RWPE1 (cell line): ENCODE measurements at places on chromosomes 6 and 20.

DNA sequence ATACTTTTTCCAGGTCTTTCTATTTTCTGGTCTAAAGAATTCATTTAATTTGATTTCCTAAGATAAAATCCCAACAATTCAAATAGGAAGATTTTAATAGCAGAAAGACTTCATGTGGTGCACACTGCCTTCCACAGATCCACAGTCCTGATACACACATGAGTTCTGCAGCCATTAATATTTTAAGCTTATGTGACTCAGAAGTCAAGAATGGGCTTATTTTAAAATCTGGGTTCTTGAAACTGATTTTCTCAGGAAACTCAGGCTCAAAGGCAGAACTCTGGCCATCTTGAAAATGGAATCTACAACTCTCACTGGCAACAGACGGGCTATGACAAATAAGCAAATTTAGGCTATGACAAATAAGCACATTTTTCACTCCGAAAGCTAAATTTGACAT, 88.2 kb downstream of the COL12A1 start:
- no peak for DNase-seq

GRCh38 chr6:143515766-143516355, 4.3 kb upstream of the FUCA2 start:
- DNase-seq: no peak

DNA sequence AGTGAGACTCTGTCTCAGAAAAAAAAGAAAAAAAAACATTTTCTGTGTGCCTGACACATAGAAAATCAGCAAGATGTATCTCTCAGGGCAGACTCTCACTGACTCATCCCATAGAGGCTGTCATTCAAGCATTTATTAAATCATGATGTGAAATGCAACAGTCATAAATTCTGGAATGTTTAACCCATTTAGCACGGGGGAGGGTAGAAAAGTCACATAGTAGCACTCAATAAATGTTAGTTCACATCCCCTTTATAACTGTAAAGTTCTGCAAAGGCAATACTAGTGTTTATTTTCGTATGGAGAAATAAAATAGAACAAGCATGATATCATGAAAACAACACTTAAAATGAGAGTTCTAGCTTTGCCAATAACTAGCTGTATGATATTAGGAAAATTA, 15.5 kb upstream of the CARMIL1 start:
- peak; percentile 76 for DNase-seq

- DNase-seq: peak; percentile 49
These were observed at the start of gene HTR1E for GRCh38 chr6:86937219-86938079. Gene HTR1E, plus strand, starts transcription at chr6:86937528. Its CDS starts 77,807 bp downstream, at chr6:87015335.

DNA sequence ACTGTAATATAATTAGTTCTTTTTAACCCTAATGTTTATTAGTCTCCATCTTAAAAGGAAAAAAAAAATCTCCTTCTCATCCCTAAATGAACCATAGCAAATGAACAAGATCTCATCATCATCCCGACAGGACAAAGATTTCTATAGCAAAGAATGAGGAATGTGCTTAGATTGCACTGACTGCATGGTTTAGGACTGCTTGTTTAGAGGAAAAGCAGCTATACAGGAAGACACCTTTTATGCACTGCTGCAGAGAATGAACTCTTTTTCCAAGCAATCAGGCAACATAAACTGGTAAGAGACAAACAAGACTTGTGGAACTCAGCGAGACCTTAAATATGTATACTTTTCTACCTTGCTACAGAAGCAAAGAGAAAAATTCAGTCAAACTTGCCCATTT, 26.8 kb downstream of the CSNK2A1 start:
- DNase-seq: no peak

GRCh38 chr6:95670011-95670463, 92.7 kb downstream of the MANEA start:
- no peak for DNase-seq

DNA sequence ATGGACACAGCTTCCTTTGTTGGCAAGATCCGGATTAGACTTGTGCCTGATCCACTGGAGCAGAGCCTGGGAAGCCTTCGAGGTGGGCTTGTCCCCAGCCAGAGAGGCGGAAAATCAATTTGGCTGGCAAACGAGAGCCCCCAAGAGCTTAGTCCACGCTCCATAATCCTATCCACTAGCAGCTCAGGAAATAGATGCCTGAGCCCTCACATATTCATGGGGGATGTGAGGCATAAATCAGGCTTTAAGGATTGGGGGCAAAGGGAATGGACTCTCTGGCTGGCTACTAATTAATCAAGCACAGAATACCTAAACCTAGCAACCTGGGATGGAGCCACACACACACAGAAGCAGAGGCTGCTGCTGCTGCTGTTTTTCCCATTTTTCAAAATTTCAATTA, 137.9 kb downstream of the PKHD1 start:
- DNase-seq: no peak

- no peak for DNase-seq
These were observed 979.2 kb upstream of the GJE1 start for GRCh38 chr6:141153563-141153962.

GRCh38 chr6:6057442-6058053, 50.8 kb upstream of the NRN1 start:
- peak; percentile 22 for DNase-seq

DNA sequence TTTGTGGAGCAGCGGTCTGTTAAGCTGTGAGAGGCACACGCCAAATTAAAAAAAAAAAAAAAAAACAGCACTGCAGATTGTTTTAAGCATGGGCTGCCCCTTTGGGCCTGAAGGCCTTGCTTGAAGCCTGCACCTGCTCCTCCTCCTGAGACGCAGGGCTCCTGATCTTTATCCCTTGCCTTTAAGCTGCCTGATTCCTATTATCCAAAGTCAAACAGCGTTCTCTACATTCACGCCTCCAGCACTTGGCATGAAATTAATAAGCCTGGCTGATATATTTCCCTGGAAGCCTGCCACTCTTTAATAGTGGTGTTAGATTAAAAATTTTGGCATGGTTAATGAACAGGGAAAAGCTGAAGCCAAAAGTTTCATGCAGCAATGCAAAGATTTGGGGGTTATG, 163.9 kb downstream of the FAXC start:
- DNase-seq: no peak
